ENCODE measurements at places on chromosomes 11 and 22.

- no peak for DNase-seq
Observed at GRCh38 chr11:74479732-74480123, 12.4 kb upstream of the KCNE3 start.

DNA sequence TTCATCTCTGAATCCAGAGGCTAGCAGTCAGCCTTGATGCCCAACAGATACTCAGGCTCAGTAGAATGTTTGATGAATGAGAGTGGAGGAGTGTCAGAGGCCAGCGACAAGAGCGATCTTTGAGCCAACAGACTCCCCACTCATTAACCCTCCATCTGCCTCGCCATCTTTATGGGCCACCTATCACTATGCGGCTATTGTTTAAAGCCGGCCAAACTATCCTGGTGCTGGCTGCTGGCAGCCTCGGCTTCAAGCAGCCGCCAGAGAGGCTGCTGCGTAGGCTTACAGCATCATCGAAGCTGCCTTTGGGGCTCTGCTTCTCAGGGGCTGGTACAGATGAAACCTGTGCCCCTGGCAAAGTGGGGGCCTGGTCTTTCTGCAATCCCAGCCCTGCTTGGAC lies 525.6 kb downstream of the INSC start:
- no peak for DNase-seq

DNA sequence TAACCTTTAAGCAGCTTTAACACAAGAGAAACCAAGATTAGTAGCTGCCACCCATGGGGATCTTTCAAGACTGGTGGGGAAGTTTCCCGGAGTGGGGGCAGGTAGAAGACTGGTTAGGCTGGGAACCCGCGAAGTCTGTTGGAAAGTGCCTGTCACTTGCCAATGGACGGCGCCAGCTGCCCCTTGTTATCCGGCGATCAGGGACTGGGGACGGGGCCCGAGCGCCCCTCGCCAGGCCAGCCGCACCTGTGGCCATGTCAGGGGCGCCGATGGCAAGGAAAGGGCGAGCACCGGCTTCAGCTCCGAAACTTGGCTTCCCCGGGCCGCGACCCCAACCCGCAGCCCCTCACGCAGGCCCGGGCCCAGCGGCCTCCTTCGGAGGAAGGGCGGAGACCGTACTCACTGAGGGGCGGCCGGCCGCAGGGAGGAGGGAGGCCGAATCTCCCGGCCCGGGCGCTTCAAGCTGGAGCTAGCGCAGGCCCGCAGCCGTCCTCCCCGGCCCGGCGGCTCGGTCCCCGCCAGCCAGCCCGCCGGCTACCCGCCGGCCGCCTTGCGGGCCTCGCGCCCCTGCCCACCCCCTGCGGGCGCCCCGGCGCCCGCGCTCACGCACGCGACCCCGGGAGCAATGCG lies 539 bp downstream of the EIF4ENIF1 start:
- DNase-seq, result no peak

- no peak for DNase-seq
Observed at GRCh38 chr11:106022795-106023275, 795 bp upstream of the MSANTD4 start.

DNA sequence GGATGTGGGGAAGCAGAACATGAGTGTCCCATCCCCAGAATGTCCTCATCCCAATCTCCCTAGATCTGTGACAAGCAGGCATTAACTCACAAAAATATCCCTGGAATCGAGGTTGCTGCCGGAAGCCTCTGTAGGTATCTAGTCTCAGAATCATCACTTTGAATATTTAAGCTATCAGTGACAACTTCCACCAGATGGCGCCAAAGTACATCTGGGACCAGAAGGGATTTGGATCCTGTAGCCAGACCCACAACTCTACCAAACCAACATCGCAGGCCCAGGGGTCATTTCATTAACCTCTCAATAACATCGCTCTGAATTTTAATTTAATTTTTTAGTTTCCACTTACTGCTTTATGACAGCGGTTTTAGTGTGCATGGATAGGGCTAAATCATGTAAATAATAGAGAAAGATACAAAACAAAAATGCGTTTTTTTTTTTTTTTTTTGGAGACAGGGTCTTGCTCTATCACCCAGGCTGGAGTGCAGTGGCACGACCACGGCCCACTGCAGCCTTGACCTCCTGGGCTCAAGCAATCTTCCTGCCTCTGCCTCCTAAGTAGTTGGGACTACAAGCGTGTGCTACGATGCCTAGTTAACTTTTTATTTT lies 1.1 kb upstream of the EXT2 start:
- peak; percentile 77 for DNase-seq

GRCh38 chr11:44427432-44427831 lies 117.5 kb upstream of the ALX4 start:
- DNase-seq, result no peak

DNA sequence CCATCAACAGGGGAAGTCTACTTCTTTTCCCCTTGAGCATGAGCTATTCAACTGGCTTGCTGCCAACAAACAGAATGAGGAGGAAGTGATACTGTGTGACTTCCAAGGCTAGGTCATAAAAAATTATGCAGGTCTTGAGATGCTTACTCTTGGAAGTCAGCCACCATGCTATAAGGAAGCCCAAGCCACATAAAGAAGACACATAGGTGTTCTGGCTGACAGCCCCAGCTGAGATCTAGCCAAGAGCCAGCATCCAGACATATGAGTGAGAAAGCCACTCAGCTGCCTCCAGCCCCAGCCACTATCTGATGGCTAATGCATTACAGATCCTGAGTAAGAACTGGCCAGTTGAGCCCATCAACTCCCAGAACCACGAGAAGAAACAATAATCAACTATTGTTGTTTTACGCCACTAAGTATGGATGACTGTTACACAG lies 31.0 kb upstream of the PPP2R1B start:
- peak; percentile 96 for DNase-seq

GRCh38 chr11:8229299-8230177 lies 34.1 kb downstream of the LMO1 start:
- DNase-seq, result peak; percentile 79

- peak; percentile 56 for DNase-seq
Observed at GRCh38 chr11:34788642-34789041, 127.5 kb downstream of the APIP start.

Data from NCI-H2171 treated with DMSO at 0.1 percent for 48 hours (cell line).